ENCODE measurements at places on chromosomes 1 and 21.

GRCh38 chr21:45299026-45299863 is 11.6 kb upstream of the POFUT2 start:
- no peak for DNase-seq

DNA sequence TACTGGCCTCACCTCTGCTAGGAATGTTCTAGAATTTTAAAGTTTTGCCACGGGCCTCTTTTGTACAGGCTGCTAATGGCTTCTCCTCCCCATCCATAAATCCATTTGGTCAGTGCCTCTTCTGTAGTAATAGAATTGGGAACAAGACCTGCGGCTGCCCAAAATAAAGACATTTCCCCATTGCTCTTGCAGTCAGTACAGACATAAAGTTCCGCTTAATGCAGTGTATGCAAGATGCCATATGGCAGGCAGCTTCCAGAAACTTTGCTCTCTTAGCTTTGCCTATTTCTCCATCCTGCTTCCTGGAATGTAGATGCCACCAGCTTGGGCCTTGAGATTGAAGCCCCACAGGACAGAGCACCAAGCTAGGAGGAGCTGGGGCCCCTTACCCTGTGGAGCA is 3.7 kb upstream of the SLC2A5 start:
- no peak for DNase-seq

DNA sequence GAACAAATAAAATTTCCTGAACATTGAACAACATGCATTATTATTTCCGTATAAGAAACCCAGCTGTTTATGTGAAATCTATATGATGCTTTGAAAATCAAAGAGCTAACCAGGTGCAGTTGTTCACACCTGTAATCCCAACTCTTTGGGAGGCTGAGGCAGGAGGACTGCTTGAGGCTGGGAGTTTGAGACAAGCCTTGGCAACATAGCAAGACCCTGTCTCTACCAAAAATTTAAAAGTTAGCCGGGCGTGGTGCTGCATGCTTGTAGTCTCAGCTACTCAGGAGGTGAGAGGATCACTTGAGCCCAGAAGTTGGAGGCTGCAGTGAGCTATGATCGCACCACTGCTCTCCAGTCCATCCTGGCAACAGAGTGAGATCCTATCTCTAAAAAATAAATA is 4.8 kb upstream of the ZNF281 start:
- no peak for DNase-seq

DNA sequence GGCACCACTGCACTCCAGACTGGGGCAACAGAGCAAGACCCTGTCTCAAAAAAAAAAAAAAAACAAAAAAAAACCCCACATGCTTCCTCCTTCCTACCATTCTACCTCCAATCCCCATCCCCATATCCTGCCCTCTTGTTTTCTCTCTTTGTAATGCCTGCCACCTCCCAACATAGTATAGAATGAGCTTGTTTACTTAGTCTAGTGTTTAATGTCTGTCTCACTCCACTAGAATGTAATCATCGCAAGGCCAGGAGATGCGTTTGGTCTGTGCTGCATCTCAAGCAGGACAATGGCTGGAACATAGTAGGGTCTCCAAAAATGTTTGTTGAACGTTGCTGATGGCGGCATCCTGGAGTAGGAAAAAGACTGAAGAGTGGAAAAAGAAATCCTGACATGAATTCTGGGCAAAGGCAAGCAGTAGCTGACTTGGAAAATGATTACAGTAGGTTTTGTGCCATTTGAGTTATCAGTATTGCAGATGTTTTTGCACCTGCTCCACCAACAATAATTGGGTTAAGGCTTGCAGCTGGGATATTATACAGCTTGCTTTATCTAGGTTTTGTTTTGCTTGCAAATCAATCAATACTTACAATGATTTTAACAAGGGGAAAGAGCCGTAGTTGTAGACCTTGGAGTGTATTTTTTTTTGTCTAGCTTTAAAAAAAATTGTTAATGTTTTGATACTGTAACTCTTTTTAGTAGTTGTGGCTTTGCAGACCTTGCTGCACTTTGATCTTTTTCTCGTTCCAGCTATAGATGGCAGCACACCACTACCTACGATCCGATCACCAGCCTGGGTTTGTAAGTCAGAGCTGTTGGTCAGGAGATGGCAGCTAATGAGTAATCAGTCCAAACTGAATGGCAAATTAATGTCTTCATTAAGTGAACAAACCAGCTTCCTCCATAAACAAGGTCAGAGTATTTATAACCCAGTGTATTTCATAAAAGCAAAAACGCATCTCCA is 62.4 kb downstream of the BACH1 start:
- no peak for DNase-seq

GRCh38 chr1:51512606-51513005 is 6.5 kb downstream of the EPS15 start:
- no peak for DNase-seq

- DNase-seq, result no peak
Measured at GRCh38 chr1:15808955-15809354, 1.5 kb upstream of the UQCRHL start.

- DNase-seq, result no peak
Measured at GRCh38 chr21:25398630-25399029, 208.7 kb downstream of the MRPL39 start.

- peak; percentile 80 for DNase-seq
Measured at GRCh38 chr21:35475009-35475408, 425.9 kb upstream of the RUNX1 start.

DNA sequence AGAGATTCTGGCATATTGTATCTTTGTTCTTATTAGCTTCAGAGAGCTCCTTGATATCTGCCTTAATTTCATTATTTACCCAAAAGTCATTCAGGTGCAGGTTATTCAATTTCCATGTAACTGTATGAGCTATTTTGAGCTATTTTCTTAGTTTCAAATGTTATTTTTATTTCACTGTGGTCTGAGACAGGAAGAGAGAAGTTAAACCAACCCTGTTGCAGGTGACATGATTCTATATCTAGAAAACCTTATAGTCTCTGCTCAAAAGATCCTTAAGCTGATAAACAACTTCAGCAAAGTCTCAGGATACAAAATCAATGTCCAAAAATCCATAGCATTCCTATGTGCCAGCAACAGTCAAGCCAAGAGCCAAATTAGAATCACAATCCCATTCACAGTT is 1644.0 kb upstream of the B3GALT2 start:
- no peak for DNase-seq

DNA sequence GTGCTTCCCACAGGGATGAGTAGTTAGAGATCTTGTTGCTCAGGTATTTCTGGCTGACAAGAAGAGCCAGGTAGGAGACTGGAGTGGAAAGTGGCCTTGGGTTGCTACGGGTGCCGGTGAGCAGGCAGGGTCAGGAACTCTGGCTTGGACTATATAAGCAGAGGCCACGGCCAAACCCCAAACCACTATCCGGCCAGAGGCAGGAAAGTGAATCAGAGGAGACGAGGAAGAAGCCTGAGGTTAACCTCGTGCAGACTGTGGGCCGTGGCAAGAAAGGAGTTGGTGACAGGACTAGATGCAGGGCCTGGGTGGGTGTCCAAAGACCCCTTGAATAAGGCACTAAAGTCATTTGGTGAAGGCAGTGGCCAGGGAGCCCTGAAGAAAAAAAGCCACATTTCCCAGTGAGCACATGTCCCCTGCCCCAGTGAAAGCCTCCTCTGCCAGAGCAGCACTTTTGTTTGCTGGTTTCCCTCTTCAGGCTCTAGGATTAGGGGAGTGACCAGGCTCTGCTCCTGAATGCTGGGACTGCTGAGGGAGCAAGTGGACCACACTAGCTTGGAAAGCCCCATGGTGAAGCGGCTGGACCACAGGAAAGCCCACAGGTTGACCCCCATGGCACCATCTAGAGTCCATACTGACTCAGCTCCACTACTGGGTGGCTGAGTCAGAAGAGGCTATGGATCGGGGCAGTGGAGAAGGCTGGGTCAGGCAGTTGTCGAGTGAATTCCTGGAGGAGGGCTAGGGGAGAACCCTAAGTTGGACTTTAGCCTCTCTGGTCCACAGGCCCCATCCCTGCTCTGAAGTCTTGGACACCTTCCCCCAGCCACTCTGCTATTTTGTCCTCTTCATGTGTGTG is 23.4 kb downstream of the CSF1 start:
- peak; percentile 65 for DNase-seq

GRCh38 chr1:200242110-200243041 is 167.5 kb downstream of the ZNF281 start:
- DNase-seq, result no peak

GRCh38 chr1:55071477-55071876 is 32.1 kb downstream of the PCSK9 start:
- DNase-seq, result peak; percentile 35

DNA sequence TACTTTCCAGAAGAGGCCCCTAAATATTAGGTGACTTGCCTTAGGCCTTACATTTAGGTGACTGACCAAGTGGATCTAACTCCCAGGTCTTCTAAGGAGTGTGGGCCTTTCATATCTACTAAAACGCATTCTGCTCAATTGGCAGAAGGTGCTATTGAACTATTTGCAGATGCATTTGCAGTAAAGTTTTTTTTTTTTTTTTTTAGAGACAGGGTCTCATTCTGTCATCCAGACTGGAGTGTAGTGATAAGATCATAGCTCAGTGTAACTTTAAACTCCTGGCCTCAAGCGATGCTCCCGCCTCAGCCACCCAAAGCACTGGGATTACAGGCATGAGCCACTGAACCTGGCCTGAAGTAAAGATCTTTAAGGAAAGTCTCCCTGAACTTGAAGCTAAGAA is 13.0 kb upstream of the ACBD6 start:
- DNase-seq, result no peak

- DNase-seq, result no peak
Measured at GRCh38 chr1:227994632-227995300, 12.0 kb upstream of the WNT3A start.

- peak; percentile 89 for DNase-seq
Measured at GRCh38 chr1:235953801-235954200, 87.1 kb upstream of the LYST start.

- no peak for DNase-seq
Measured at GRCh38 chr21:33937931-33938339, 22.3 kb upstream of the ATP5PO start.

- DNase-seq, result peak; percentile 58
Measured at GRCh38 chr1:65717815-65718454, 74.8 kb upstream of the PDE4B start.

- no peak for DNase-seq
Measured at GRCh38 chr1:109759513-109760334, 4.0 kb downstream of the EPS8L3 start.

Data from fibroblast of upper back skin (primary cell).